ENCODE measurements at places on chromosomes 4 and X.

DNA sequence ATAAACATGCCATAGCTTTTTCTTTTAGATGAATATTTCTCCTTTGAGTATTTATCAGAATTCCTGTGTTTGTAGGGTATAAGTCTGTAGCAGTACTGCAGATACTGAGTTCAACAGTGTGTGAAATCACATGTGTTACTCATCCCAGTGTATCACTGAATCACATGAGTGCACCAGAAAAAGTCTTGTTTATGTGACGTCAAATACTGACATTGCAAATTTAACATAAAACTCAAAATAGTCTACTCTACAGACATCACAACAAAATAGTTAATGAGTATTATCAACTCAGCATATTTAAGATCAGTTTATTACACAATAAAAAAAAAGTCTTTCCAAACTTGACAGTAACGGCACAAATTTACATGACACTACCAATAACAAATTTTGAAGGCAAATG lies 221.3 kb downstream of the DCTD start:
- no peak for DNase-seq

GRCh38 chr4:145299380-145300076 lies 119.1 kb upstream of the OTUD4 start:
- DNase-seq: no peak

- DNase-seq: no peak
These were observed 544.8 kb upstream of the ADGRL3 start for GRCh38 chr4:60655356-60655755.

GRCh38 chr4:111678908-111679307 lies 466.3 kb upstream of the FAM241A start:
- DNase-seq: no peak

- DNase-seq: no peak
These were observed 13.9 kb upstream of the PCDH19 start for GRCh38 chrX:100424012-100424411.

DNA sequence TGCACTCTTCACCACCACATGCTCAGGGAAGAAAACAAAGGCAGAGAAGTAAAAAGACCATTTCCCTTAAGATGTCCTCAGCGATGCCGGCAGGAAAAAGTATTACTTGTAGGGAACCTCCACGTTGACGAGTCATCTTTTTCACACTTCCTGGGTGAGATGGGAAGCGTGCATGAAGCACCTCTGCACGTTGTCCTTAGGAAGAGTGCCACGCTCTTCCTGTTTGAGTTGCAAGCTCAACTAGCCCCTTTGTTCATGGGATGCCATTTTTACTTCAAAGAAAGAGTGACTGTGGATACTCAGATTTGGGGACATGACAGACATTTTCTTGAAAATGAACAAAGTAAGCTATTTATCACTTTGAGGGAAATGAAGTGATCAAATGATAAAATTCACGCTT lies 33.8 kb downstream of the DCTD start:
- DNase-seq: no peak

GRCh38 chr4:54929459-54929858 lies 195.9 kb downstream of the KDR start:
- no peak for DNase-seq

- no peak for DNase-seq
These were observed 85.0 kb downstream of the HPGD start for GRCh38 chr4:174437324-174437723.

DNA sequence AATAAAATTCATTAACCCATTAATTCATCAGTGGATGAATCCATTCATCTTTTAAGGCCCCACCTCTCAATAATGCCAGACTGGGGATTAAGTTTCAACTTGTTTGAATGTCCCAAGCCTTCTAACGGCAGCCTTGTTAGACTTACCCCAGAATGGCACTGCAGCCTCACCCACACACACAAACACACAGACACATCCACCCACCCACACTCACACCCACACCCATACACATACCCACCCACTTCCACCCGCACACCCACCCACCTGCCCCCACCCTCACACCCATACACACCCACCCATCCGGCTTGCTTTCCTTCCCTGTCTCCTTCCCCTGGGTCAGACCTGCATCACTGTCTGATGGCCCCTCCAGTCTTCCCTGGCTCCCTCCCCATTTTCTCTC lies 102.6 kb downstream of the ARHGAP10 start:
- DNase-seq: no peak

DNA sequence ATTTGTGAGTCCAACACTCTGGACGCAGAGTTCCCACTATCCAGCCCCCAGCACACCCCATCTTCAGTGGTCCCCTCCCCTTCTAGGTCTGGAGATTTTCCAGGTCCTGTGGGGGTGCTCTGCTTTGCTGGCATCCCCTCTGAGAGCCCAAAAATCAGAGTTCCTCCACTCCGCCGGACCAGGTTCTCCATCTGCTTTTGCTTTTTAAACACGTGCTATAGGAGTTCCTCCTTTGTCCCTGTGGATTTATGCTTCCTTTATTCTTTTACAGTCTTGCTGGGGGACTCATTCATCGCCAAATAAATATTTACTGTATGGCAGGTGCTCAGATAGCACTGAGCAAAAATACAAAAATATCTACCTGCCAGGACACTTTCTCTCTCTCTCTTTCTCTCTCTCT lies 324.7 kb downstream of the STK32B start:
- no peak for DNase-seq

DNA sequence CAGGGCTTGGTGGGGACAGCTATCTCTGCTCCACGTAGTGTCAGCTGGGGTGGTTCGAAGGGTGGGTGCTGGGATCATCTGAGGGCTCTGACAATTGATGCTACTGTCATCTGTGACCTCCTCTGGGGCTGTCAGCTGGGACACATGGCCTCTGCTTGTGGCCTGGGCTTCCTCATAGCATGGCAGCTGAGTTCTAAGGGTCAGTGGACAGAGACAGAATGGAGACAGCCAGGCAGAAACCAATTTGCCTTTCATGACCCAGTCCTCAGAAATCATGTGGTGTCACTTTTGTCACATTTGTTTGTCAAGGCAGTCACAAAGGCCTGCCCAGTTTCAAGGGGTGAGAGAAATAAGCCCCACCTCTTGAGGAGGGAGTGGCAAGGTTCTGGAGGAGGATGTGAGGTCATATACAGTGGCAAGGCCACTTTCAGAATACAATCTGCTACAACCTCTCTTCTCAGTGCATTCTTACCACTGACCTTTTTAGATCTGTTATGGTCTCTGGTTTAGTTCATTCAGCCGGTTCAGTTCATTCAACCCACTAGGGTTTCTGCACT lies 103.6 kb upstream of the BCOR start:
- DNase-seq: peak; percentile 32

- DNase-seq: no peak
These were observed at the start of gene MAML3 for GRCh38 chr4:140153718-140154571. MAML3 (minus strand) TSS chr4:140154184; CDS start chr4:140153327, 857 bp downstream.

GRCh38 chr4:176635372-176636261 lies 157.1 kb downstream of the VEGFC start:
- DNase-seq: no peak

GRCh38 chr4:41256131-41256739 lies 493 bp upstream of the UCHL1 start:
- DNase-seq: no peak

- peak; percentile 6 for DNase-seq
These were observed 155.7 kb downstream of the CHIC2 start for GRCh38 chr4:53908661-53909078.

GRCh38 chr4:158782551-158783360 lies 13.9 kb downstream of the FNIP2 start:
- DNase-seq: no peak

DNA sequence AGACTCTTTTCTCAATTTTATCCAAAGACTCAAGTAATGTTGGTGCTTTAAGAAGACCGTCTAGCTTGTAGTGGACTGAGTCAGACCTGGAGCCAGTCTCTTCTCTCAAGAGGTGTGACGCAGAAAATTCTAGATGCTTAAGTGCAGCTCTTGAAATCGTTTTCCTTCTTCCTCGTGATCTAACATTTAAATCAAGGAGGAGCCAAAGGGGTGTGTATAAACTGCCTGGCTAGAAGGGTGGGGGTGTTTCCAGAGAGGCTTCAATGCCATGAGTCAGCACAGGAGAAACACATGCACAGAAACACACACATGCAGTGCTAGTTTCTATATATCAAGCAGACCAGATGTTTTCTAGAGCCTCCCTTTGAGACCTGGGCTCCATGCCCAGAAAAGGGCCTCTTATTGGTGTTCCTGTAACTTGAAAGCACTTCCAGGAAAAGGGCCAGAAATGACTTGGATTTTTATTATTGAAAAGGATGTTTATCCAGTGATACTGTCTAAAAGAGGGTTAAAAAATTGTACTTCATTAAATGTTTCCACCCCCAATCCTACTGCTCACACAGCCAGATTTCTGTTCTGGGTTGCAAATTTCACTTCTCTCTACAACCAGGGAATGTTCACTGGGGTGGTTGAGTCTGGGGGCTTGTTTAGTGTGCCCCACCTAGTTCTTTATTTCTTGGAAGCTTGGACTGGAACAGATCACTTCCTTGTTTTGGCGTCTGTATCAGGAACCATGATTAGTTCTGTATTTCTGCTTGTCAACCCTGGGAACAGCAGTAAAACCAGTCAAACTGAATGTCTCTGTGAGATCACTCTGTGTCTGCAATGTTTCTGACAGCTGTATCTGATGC lies at the start of gene CLIC2:
TSS of gene CLIC2 (minus strand) at position 129 of the 851 bp plus-strand sequence. CDS start 187 bp downstream, outside the sequence.
- DNase-seq: no peak

DNA sequence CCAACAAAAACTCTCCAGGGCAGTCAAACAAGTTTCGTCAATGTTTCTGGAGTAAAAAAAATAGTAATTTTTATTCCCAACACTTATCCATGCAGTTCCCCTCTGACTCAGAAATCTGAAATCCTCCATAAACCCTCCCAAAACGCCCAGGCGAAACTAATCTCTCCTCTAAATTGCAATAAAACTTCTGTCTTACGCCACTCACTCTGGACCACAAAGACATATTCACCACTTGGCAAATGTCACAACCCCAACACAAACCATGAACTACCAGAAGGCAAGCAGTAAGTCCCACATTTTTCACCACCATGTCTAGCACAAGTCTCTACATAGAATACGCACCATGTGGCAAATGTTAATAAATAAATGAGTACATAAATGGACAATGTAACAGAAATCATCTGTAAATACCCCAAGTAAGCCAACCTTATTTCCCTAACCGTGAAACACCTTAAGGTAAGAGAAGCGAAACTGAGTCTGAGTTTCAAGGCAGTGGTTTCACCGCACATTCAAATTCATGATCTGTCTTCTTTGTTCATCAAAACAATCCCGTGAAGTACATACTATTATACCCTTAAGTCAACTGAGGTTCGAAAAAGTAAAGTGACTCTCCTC lies 1.6 kb downstream of the PAPSS1 start:
- DNase-seq: peak; percentile 5

DNA sequence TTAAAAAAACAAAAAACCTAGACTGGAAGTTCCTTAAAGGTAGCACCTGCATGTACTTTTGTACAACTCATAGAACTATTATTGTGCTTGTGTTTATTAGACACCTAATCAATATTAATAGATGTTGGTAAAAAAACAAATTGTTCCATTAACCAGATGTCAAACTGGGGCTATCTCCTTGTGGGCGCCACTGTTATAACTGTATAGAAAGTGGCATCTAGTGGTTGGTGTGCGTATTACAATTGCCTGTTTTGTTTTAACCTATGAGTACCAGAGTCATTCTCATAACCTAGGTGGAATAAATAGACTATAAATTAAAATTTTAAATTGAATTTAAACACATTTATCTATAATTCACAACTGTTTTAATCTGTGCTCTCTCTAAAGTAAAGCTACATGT lies 97.4 kb downstream of the COL4A5 start:
- no peak for DNase-seq

DNA sequence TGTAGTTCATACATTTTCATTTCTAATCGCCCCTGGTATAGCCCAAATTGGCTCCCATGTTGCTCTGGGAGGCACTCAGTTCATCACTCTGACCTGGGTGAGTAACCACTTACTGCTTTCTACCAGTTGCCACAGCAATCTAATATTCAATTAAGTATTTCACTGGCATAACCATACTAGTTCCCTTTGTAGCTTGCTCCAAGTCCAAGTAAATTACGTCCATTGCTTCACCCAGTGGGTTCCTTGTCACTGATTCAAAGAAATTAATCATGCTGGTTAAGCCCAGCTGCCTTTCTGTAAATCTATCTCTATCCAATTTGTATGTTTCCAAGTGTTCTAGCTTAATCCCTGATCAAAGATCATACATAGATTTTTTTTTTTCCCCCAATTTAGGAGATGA lies 92.0 kb upstream of the CBR4 start:
- DNase-seq: no peak

DNA sequence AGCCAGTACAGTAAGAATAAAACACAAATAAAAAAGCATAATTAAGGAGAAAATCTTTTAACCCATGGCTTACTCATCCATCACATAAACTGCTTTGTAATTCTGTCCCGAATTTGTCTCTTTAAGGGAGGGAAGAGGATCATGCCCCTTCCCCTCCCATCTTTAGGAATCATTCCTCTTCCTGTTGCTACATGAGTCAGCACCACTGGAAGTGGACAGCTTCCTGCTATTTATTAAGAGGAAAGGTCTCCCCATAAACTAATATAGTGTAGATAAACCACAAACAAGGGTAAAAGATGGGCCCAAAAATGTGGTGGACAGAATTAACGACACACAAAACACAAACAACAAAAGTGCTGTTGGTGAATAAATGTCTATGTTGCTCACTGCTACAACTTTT lies 75.8 kb downstream of the PPP3CA start:
- DNase-seq: no peak

DNA sequence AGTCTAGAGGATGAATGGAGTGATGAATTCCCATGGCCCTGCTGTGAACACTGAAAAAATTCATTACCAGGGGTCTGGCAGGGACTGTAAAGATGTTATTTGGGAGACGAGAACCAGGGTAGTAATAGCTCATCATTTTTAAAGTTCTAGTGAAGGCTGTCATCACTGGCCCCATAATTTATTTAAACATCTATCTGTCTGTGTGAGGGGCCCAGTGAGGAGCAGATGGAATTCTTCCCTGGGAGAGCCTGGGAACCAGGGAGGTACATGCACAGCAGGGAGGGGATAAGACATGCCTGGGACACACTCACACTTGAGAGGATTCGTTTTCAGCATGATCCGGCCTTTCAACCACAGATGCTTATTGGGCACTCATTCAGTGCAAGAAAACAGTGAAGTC lies 162.0 kb downstream of the PDGFRA start:
- no peak for DNase-seq

- DNase-seq: peak; percentile 10
These were observed 17.2 kb downstream of the SPIN3 start for GRCh38 chrX:56978172-56978571.

DNA sequence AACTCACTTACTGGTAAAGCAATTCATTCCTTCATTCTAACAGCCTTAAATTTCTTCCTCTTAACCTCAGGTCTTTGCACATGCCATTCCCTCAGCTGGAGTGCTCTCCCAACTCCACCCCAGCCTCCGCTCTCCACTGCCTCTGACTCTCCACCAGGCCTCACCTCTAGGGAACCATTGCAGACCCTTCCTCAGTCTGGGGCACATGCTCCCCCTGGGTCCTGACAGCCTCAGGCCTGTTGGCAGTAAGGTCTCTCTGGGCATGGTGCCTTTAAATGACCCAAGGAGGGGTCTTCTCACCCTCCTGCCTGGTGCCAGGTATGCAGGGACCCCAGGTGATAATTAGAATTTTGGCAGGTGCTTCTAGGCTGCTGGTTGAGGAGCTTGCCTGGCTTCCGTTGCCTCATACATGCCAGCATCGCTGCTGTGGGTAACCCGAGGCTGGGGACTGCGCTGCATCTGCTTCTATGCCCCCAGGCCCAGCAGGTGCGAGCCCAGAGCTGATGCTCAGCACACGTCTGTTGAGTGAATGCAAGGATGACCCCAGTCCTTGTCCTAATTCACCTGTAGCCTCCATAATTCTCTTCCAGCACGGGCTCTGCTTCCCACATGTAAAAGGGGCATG lies 27.5 kb upstream of the GPR78 start:
- no peak for DNase-seq
